ENCODE measurements at places on chromosomes 3 and 15.

GRCh38 chr3:105862217-105862616 is 6.6 kb downstream of the CBLB start:
- DNase-seq = no peak
- H3K4me1 ChIP-seq = peaks cover 26% of the 10 kb centered on the region

DNA sequence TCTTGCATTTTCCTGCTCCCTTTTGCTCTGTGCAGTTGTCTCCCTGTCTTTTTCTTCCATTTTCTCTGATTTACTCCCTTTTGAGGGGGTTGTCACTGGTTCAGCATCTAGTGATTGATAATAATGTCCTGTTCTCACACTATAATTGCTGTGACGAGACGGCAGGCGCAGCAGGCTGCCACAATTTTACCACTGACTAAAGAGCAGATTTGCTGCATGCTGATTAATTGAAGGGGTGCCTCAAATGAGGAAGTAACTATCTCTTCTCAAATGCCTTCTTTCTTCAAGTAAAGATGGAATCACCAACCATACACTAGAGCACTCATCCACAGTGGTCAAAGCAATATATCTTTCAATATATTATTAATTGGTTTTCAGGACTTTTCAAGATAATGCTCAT is 219.3 kb downstream of the CBLB start:
- H3K27me3 ChIP-seq = no peaks in the 10 kb centered on the region
- H3K27ac ChIP-seq = no peak overlapping the region
- no peaks in the 10 kb centered on the region for H3K36me3 ChIP-seq
- peaks cover 11% of the 10 kb centered on the region for H3K4me1 ChIP-seq
- DNase-seq = no peak

- H3K4me3 ChIP-seq = no peak overlapping the region
- no peaks in the 10 kb centered on the region for H3K4me1 ChIP-seq
- H3K27me3 ChIP-seq = no peaks in the 10 kb centered on the region
These were observed 15.7 kb upstream of the CNBP start for GRCh38 chr3:129199366-129199765.

GRCh38 chr15:97783240-97783639 is 177.3 kb upstream of the ARRDC4 start:
- H3K27ac ChIP-seq = no peak overlapping the region
- no peak overlapping the region for H3K4me3 ChIP-seq
- no peaks in the 10 kb centered on the region for H3K27me3 ChIP-seq
- no peak for DNase-seq

GRCh38 chr3:43892526-43892925 is 201.8 kb downstream of the ABHD5 start:
- peak overlapping the region; percentile 3 for H3K27ac ChIP-seq
- peaks cover 35% of the 10 kb centered on the region for H3K4me1 ChIP-seq
- no peak for DNase-seq

DNA sequence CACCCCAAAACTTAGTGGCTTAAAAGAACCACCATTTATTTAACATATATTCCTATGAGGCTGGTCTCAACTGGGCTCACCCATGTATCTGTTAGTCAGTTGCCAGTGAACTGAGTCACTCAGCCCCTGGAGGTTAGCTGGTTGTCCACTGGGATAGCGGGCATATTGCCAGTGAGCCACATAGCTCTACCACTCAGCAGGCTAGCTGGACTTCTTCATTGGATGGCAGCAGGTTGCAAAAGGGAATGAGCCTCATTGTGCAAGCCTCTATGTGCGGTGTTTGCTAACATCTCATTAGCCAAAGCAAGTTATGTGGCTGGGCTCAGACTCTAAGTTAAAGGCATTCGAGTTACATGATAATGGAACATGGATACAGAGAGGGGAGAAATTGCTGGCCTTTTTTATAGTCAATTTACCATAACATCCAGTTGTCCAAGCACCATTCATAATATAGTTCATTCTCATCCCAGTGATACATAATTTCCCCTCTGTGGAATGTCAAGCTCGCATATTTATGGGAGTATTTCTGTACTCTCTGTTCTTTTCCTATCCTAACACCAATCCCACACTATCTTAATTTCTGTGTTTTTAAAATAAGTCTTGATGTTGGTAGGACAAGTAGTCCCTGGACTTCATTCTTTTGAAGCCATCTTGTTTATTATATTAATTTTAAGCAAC is 8.7 kb downstream of the BTD start:
- no peaks in the 10 kb centered on the region for H3K27me3 ChIP-seq
- H3K4me3 ChIP-seq = no peak overlapping the region
- H3K4me1 ChIP-seq = no peaks in the 10 kb centered on the region
- no peaks in the 10 kb centered on the region for H3K36me3 ChIP-seq
